ENCODE measurements at places on chromosomes 5 and 9. TPM values are rescaled to one million over a fixed set of nuclear protein-coding genes. Genes with fewer than 3 reads are reported as not detected.

DNA sequence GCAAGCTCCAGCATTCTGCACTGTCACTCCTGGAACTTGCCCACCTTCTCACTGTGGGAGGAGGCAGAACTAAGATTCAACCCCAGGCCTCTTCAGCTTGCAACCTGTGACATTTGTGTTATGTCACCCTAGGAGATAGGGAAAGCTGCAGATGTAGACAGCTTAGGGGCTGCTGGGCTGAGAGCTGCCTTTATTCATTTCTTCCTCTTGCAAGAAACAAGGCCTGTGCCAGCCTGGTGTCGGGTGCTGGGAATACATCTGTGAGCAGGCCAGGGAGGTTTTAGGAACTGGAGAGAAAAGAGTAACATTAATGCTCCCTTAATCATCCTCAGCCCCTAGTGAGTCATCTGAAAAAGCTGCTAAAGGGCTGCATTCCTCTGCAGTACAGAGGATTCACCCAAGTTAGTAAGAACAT lies 101.8 kb downstream of the FGF18 start:
- no peak for DNase-seq

DNA sequence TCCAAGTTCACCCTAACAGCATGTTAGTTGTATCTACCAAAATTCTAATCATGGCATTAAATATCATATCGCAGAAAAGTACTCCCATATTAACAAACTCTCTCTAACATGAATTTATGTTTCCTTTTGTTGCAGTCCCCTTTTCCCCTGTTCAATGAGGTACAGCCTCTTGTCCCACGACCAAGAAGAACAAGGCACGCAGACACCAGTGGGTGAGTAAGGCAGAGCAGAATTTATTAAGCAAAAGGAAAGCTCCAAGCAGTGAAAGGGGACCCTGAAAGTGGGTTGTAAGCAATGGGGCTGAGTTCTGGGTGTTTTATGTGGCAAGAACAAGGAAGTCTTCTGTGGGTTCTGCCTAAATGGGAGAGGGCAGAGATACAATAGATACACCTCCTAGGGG lies 183.5 kb downstream of the LURAP1L start:
- no peak for DNase-seq

- no peak for DNase-seq
These were observed 381.1 kb downstream of the ZNF608 start for GRCh38 chr5:124365361-124365801.

- no peak for DNase-seq
These were observed 11.6 kb downstream of the TRAF1 start for GRCh38 chr9:120914953-120915352.

- no peak for DNase-seq
These were observed 190.6 kb downstream of the ISL1 start for GRCh38 chr5:51573835-51574234.

DNA sequence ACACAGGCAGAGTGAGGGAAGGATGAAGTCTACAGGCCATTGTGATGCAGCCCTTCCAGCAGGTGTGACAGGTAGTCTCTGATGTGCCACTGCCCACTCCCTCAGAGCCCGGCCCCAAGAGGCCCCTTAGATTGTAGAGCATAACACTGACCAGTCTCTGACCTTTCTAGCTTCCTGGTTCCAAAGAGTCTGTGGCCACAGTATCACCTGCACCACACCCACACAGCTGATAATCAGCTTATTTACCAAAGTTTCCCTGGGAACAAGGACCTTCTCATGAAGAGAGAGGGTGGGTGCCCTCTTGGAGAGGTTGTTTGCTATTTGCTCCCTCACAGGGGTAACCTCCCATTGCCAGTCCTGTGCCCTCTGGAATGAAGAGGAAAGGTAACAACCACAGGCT lies 11.0 kb upstream of the ACER2 start:
- no peak for DNase-seq

DNA sequence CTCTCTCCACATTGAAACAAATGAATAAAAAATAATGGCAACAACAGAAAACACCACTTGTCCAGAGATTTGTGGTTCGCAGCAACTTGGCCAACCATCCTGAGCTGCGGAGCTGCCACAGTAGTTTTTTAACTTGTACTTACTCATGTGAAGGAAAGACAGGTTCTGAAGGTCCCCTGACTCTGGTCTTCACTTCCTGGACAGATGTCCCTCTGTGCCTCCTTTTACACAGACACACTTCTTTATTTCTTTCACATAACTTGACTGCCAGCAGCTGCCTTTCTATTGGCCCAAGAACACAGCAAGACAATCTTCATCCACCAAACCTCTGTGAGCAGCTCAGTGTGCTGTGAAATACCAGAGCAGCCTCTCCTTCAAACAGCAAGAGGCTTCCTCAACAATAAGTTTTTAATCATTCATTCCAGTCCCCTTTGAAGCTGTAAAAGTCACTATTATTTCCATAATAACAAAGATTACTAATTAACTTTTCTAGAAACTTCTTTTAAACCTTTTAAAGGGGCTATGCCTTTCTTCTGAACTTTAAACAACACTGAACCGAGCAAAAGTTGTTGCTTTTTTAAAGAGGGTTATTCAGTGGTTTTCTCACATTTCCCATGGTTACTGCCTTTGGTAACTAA lies 198.7 kb downstream of the NR2F1-AS1 start:
- DNase-seq, result no peak

GRCh38 chr5:143501310-143502044 lies 98.0 kb upstream of the NR3C1 start:
- no peak for DNase-seq

DNA sequence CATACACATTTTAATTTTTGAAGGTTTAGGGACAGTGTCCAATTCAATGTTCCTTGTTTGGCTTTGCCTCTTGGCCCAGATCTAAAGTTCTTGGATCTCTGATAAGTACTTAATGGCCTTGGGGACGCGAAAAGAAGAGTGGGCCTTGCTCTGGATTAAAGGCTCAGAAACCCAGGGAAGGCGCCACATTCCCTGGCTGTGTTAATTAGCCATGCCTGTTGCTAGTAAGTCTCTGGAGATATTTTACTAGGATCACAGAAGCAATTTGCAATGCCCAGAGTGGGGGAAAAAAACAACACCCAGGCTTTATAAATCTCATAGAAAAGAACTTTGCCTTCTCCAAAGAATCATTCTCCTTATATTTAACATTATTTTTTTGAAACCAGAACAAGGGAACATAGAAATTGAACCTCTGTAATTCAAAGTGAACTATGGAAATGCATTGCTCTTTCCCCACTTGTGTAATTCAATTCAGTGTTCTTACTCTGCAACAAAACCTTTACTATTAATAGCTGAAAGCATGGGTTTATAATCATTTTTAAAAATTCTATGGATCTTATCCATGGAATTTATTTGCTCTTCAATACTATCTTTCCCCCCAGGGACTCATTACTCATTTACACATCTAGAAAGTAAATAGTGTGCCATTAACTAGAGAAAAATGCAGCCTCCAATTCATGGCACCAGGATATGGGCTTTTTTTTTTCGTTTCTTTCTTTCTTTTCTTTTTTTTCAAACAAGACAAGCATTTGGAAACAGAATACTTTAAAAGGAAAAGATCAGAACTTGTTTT lies 172.2 kb upstream of the ANKRD55 start:
- DNase-seq, result no peak

- DNase-seq, result no peak
These were observed 2.1 kb downstream of the SAXO1 start for GRCh38 chr9:19030899-19031298.

PSAT1 gene
- 32.5 TPM for total RNA-seq

SPINK7 gene
- total RNA-seq, result not detected

CBY3 gene
- not detected for total RNA-seq

REEP2 gene
- total RNA-seq, result 14.2 TPM
